Activated naive CD4-positive, alpha-beta T cell (primary cell): ENCODE measurements at places on chromosomes 13 and 19.

GRCh38 chr19:32238076-32238475 lies 107.3 kb upstream of the ZNF507 start:
- no peak for DNase-seq

- no peak for DNase-seq
These were observed 124.5 kb downstream of the ITGBL1 start for GRCh38 chr13:101576977-101577376.

GRCh38 chr13:100546713-100547405 lies 41.7 kb downstream of the GGACT start:
- DNase-seq, result no peak

DNA sequence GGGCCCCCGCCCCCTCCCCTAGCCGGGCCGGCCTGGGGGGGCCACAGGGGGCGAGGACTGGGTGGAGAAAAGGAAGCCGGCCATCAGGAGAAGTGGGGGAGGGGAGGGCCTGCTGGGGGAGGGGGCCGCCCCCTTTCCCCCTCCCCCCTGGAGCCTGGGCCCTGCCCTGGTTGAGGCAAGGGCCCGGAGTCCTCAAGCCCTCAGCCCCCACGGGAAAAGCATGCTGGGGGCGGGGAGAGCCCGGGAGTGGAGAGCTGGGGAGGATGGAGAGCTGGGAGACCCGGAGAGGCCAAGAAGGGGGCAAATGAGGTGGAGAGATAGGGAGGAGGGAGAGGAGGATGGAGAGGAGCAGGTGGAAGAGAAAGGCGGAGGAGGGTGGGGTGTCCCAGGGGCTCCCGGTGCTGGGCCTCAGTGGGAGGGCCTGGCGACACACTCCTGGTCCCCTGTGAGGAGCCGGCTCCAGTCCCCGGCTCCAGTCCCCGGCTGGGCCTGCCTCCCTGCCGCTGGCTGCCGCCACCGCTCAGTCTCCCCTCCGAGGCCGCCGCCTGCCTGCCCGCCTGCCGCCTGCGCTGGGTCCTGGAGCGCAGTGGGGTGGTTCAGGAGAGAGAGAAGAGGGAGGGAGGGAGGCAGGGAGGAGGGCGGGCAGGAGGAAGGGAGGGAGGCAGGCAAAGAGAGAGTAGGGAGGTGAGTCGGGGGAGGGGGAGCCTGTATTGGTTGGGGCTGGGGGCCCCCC lies at the start of gene GRIK5:
TSS of gene GRIK5 (minus strand) at position 588 of the 733 bp plus-strand sequence. CDS start 4,436 bp downstream, outside the sequence.
- no peak for DNase-seq

GRCh38 chr13:110506396-110506795 lies 55.1 kb downstream of the RAB20 start:
- DNase-seq, result no peak

- no peak for DNase-seq
These were observed 28.0 kb upstream of the WASF3 start for GRCh38 chr13:26529441-26529840.

- DNase-seq, result no peak
These were observed 45.3 kb upstream of the TRPC4 start for GRCh38 chr13:37914781-37915391.

GRCh38 chr19:58021541-58022282 lies 12.1 kb upstream of the ZSCAN1 start:
- no peak for DNase-seq

- no peak for DNase-seq
These were observed 101.7 kb downstream of the TNFRSF19 start for GRCh38 chr13:23671897-23672296.

- no peak for DNase-seq
These were observed 114.2 kb upstream of the RXFP2 start for GRCh38 chr13:31625115-31625514.

DNA sequence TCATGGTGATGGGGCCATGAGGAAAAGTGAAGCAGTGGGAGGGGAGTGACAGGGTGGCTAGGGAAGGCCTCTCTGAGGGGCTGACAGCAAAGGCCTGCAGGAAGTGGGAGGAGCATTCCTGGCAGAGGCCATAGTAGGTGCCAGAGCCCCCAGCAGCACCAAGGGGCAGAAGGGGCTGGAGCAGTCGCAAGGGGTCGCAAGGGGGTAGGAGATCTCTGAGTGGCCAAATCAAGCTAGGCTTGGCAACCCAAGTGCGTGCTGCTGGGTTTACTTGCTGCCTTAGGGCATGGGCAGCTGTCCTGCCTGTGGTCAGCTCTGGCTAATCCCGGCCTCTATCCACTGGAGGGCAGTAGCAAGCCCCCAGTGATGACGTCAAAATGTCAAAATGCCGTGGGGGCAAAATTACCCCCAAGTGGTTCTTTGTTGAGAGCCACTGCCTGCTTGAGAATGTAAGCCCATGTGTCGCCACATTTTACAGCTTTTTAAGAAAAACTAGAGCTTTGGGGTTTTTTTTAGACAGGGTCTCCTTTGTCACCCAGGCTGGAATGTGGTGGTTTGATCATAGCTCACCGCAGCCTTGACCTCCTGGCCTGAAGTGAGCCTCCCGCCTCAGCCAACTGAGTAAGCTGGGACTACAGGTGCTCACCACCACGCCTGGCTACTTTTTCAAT lies 11.8 kb downstream of the CCDC97 start:
- no peak for DNase-seq

- no peak for DNase-seq
These were observed 4.5 kb downstream of the GNG8 start for GRCh38 chr19:46631481-46631880.

DNA sequence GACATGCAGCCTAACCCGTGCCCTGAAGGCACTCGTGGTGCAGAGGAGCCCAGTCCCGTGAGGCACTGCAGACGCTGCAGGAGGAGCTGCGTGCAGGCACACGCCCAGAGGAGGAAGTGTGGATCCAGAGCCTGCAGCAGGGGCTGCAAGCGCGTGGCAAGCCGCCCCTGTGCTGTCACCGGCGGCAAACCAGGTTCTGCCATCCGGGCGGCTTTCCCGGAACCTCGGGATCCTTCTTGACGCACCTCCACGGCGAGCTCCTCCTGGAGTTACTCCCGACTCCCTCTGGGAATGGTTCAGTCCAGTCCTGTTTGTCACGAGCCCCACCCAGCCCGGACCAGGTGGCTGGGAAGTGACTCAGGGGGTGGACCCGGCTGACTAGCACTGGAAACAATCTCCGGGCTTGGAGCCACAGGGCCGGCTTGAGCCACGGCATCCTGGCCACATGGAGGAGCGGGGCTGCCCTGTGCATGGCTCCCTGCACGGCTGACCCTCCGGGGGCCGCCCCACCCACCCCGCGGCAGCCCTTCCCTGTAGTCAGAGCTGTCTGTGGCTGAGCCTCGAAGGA lies 10.2 kb downstream of the DPP9 start:
- no peak for DNase-seq

GRCh38 chr19:42252365-42253244 lies 2.3 kb downstream of the ERF start:
- DNase-seq, result no peak

DNA sequence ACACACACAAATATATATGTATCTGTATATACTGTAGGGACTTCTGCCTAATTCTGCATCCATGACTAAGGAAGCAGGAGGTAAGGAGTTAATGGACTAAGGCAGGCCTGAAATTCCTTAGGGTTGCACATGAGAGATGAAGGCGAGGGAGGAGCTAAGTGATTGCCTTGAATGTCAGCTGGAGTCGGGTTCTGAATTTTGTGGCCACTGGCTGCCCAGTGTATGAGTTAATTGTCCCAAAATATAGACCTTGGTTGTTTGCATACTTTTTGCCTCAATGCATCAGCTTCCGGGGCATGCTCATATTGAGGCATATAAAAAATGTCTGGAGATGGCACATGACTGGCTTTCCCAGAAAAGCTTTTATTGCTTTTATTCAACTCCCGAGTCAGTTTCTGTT lies 245.5 kb downstream of the TDRD3 start:
- no peak for DNase-seq

GRCh38 chr19:35247526-35248309 lies 1.1 kb upstream of the LSR start:
- DNase-seq, result no peak

DNA sequence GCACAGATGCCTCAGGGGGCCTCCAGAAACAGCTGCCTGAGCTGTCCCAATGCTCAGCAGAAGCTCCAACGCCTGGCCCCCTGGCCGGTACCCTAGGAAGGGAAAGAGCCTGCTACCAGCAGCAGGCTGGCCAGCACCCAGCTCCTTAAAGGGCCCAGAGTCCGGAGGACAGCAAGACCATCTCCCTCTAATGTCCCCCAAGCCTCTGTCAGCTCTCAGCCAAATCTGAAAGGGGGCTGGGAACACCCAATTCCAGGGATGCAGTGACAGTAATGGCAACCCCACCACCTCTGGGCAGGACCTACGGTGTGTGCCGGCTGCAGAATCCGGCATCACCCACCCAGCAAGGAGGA lies 4.2 kb downstream of the PPP6R1 start:
- DNase-seq, result no peak

DNA sequence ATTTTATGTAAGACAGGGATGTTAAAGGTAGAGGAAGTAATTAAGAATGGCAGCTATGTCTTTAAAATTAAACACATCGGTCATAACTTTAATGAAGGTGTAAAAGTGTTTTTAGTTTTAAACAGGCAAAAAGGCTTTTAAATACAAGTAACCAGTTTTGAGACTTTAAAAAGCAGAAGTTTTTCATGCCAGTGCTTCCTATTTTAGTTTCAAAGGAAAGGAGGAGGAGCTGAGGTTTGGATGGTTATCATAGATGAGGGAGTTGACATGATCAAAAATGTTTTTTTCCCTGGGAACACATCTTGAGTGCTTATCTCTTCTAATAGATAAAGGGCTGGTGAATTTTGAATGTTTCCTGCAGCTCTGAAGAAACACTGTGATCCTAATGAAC lies 42.9 kb downstream of the LRCH1 start:
- DNase-seq, result no peak

DNA sequence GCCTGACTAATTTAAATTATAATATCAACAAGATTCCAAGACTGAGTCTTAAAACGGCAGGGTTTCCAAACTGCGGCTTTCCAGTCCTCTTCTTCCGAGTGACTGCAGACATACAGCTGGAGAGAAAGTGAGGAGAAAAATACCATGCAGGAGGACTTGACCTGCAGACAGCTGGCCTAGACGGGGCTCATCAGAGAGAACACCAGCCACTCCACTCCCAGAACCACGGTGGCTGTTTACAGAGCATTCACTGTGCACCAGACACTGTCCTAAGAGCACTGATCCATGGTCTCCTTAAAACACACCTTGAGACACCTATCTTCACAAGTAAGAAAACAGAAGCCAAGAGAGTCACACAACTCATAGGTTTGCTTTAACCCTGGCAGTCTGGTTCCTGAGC lies 152.7 kb downstream of the MIPEP start:
- no peak for DNase-seq

DNA sequence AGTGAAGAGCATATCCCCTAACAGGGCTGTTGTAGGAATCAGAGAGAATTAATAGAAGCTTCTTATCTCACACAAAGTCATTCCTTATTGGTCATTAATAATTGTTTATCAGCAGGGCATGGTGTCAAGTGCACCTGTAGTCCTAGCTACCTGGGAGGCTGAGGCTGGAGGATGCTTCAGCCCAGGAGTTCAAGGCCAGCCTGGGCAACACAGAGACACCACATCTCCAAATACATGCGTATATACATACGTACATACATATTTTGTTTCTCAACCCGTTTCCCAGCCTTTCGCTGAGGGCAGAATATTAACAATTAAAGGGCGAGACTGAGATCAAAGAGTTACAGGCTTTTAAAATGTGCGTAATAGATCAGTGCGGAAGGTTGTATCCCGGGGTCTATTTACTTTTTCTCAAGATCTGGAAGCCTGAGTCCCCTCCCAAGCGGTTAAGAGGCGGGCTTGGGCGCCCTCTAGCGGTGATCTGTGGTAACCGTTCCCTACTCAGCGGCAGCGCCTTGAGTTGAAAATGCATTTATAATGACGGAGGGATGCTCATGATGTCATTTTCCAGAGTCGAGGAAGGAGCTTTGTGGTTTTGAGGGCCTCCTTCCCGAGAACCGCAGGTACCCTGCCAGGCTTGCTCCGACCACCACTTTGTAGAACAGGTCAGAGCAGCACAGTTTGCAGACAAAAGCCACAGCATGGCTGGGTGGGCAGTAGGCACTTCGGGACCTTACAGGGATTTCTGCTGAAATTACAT lies 169.6 kb upstream of the GPR12 start:
- DNase-seq, result peak; percentile 64

DNA sequence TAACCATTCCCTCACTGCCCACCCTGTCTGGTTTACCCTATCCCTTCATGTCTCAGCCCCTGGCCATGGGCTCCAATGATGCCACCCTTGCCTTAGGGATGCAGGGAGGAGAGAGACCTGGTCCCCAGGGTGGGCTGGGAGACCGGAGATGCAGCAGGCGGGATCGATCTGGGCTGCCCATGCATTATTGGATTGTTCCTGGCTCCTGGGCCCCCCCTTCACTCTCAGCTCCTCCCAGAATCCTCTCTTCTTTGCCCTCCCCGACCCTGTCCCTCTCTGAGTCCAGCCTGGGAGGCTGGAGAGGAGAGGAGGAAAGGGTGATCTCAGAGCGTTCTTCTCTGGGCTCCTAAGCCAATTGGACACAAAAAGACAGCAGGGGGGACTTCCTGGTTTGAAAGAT lies 5.8 kb downstream of the KASH5 start:
- DNase-seq, result no peak

DNA sequence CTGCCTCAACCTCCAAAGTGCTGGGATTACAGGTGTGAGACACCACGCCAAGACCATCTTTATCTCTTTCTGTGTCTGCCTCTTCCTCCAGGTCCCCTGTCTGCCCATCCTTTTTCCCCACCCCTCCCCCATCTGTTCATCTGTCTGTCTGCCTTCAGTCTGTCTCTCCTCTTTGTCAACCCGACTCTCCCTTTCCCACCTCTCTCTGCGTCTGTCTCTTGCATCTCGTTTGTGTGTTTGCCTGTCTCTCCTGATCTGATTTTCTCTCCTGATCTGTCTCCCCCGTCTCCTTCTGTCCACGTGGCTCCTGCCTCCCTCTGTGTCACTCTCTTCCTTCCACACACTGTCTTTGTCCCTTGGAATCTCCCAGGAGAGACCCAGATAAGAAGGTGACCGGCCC lies 10.0 kb downstream of the VASP start:
- DNase-seq, result no peak

- no peak for DNase-seq
These were observed 203.4 kb downstream of the GPC5 start for GRCh38 chr13:91601807-91602206.

DNA sequence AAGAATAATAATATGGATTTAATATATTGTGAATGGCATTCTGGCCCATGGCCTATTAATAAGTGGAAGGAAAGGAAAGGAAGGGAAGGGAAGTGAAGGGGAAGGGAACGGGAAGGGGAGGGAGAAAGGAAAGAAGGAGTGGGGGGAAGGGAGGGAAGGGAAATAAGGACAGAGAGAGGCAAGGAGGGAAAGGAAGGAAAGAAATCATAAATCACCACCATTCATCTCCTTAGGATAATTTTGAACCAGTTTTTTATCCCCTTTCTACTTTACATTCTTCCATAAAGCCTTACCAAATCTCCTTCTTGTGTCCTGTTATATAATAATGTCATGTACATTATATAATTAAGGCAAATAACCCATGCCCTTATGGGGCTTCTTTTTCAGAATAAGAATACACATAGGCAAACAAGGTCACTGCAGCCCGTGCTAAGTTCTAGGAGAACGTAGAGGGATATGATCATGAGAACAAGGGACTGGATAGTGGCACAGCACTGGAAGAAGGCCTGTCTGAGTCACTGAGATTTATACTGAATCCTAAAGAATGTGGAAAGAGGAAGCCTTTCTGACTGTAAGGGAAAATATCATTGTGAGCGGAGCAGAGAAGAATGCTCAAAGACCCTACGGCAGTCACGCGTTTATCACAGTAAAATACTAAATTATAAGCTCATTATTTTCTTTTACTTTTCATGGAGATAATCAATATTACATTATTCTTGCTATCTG lies 444.5 kb upstream of the GPC6 start:
- DNase-seq, result no peak

GRCh38 chr19:54418930-54419800 lies 3.9 kb downstream of the TTYH1 start:
- DNase-seq, result no peak
